Dorsolateral prefrontal cortex (tissue), 122 donors: ENCODE measurements at places on chromosomes 13 and 19. TPM values are rescaled to one million over a fixed set of nuclear protein-coding genes. Genes with fewer than 3 reads are reported as not detected.

Gene CEACAM21
- 1.8 TPM for total RNA-seq

DNA sequence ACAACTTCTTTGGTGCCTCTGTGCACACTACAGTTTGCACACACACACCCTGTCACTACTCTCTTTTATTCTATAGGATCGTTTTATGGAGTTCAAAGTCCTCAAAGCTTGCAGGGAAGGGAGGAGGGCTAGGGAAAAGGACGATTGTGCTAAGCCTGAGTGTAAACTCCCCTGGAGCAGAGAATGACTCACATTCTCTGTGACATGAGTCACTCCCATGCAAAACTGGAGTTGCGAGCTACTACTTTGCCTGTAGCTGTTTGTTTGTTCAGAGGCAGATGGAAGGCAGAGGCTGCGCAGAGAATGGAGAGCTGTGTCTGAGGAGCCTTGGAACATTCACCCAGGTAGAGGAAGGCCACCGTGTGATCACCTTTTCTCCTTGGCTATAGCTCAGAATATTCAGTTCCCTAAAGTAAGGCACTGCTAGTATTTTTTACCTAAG lies 80.5 kb upstream of the MBNL2 start:
- DNase-seq: no peak

DNA sequence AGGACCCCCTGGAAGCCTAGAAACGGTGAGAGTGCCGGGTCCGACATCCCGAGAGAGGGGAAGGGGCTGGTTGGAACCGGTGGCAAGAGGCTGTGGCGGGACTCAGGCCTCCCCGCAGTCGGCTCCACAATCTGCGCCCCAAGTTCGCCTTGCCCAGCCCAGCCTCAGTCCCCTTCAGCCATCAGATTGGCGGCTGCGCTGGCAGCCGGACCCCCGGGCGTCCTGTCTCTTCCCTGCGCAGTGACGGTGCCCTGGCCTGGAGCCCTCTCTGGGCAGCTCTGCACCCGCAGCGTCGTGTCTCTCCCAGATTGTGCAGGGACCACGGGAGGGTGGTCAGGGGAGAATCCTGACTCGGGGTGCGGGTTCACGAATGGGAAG lies 315 bp downstream of the ZNF492 start:
- DNase-seq: peak; percentile 50

Gene PRR22
- total RNA-seq: 2.8 TPM

GRCh38 chr13:110017379-110017778 lies 231.0 kb upstream of the IRS2 start:
- no peak for DNase-seq

Gene LRRC4B
- 126 TPM for total RNA-seq

GRCh38 chr13:36341718-36342117 lies 4.5 kb downstream of the SPART start:
- no peak for DNase-seq

Gene PCDH17
- total RNA-seq: 40.3 TPM

DNA sequence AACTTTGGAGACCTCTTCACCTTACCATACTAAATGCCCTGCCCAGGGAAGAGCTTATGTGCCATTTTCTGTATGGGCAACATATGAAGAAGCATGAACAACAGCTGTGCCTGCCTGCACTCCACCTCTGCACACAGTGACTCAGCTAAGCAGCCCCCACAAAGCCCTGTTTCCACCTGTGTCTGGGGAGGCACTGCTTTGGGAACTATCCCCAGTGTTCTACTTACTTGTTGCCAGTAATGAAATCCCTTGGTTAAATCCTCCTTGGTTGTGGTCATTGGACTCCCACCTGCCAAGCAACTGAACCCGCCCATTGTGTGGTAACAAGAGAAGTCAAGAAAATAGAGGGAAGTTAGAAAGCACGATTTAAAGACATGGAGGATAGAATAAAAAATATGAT lies 84.6 kb downstream of the NALCN start:
- no peak for DNase-seq

- no peak for DNase-seq
Observed at GRCh38 chr13:111625526-111626315, 305.3 kb downstream of the TEX29 start.

GRCh38 chr19:41545547-41545946 lies 30.4 kb upstream of the CEACAM21 start:
- DNase-seq: no peak

DNA sequence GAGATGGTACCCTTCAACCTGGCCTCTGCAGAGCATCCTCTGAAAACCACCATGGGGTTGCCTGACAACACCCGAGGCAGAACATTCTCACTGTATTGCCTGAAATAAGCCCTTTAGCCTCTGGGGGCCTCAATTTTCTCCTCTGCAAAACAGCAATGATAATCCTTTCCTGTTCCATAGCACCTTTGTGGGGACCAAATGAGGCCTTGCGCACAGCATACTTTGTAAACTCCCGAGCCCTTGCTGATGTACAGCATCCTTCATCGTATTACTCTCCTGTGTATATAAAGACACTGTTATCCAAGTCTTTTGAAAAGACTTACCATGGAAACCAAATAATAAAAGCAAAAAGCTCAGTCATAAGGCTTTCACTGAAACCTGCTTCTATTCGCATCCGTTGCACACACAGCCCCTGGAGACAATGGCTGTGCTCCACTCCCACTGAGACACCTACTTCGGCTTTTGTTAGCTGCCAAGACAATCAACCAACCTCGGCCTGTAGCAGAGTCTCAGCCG lies 276.0 kb downstream of the FOXO1 start:
- DNase-seq: no peak

Gene ZNF888
- 1.8 TPM for total RNA-seq

- no peak for DNase-seq
Observed at GRCh38 chr13:30565658-30566057, 52.1 kb upstream of the USPL1 start.

DNA sequence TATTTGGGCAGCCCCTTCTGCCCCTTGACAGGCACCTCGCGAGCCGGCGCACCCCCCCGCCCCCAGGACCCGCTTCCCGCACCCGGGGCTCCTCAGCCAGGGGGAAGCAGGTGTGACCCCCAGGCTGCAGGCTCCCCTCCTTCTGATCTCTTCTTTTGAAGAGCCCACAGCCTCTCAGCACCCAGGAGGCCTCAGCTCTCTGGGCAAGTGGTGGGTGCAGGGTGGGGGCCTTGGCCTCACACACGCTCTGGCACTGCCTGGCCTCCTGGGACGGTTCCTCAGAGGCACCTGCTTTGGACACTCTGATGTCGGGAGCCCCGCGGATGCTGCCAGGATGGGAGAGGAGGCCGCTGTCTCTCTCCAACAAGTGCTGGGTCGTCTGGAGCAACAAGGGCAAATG lies 1.5 kb upstream of the C13orf46 start:
- DNase-seq: no peak

Gene ZNF441
- 17.0 TPM for total RNA-seq
